ENCODE measurements at places on chromosomes 12 and 14.

- DNase-seq = peak; percentile 28
Observed at GRCh38 chr14:36300337-36300736, 20.1 kb downstream of the MBIP start.

DNA sequence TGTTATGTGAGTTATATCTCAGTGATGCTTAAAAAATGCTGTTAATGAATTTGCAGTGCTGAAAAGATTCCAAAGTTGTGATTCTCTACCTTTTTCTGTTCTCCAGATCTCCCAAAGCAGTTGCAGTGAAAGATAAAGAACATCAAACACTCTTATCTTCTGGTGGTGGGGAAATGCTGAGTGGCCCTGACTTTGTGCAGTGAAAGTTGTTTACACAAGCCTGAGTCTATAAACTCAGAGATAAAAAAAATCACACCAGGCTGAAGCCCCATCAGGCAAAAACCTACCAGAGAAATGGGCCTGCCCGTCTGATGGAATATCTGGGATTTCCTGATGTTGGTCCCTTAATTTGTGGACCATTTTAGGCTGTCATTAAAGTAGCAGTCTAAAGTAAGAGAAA, 46.1 kb downstream of the RASSF3 start:
- no peak for DNase-seq

DNA sequence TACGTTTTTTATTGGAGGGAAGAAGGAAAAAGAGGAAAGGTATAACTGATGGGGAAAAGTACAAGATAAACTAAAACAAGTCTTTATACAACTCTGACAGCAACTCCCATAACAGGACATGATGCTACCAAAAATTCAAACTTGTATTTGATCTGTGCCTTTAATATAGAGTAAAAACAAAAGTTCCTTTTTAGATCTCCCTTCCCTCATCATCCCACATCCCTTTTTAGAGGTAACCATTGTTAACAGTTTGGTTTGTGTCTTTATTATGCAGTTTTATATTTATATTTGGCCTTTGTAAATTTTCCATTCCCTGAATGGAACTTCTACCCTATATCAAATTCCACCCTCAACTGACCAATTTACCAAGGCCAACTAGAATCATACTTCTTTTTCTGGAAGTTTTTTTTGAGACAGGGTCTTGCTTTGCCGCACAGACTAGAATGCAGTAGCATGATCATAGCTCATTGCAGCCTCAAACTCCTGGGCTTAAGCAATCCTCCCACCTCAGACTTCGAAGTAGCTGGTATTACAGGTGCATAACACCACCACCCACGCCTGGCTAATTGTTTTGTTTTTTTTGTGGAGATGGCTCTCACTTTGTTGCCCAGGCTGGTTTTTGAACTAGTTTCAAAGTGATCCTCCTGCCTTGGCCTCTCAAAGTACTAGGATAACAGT, 36.9 kb downstream of the RAB21 start:
- DNase-seq = no peak

GRCh38 chr12:99455350-99456035, 192.1 kb upstream of the GARIN6 start:
- DNase-seq = peak; percentile 72

GRCh38 chr12:56676851-56677580, 11.1 kb downstream of the PTGES3 start:
- DNase-seq = no peak

- no peak for DNase-seq
Observed at GRCh38 chr12:53479331-53479730, 19.9 kb downstream of the MAP3K12 start.

- DNase-seq = no peak
Observed at GRCh38 chr14:92223025-92223424, 99.9 kb upstream of the SLC24A4 start.

DNA sequence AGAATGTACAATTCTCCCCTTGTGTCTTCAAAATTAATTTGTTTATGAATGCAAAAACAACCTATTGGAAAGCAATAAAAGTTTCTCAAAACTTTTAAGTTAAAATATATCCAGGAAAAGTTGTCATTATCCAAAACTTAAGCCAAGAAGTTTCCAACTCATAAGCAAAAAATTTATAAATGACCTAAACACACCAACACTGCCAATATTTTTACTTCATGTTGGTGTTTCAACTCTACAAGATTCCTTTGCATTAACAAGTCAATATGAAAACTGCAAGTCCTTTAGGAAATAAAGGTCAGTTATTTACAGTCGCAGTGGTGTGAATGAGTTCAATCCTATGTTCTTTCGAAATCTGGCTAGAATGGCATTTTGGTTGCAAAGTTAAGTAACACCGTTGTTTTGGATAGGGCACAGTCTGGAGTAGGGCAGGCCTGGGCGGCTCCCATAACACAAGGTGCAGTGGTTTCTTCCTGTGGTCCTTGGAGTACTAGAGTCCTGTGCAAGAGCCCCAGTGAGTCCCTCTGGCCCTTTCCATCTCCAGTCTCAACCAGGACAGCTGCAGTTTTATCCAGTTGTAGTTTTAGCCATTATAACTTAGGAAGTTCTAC, 151.4 kb downstream of the MED13L start:
- peak; percentile 26 for DNase-seq

DNA sequence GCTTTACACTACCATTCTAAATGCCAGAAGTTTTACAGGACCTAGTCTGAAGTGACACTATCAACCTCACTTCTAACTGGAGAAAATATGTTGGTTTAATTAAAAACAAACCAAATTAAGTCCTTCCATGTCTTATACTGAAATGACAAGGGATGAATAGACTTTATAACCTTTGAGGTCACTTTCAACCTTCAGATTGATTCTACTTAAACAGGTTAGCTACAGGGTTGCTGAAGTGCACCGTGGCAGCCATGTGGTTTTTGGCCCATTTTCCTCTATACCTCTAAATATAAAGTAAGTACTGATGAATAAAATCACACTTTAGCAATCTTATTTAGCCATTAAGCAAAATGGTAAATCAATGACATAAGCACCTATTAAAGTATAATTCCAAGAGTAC, 3.9 kb downstream of the SLC38A2 start:
- DNase-seq = no peak

- DNase-seq = no peak
Observed at GRCh38 chr12:82757656-82758055, 71.0 kb downstream of the TMTC2 start.

DNA sequence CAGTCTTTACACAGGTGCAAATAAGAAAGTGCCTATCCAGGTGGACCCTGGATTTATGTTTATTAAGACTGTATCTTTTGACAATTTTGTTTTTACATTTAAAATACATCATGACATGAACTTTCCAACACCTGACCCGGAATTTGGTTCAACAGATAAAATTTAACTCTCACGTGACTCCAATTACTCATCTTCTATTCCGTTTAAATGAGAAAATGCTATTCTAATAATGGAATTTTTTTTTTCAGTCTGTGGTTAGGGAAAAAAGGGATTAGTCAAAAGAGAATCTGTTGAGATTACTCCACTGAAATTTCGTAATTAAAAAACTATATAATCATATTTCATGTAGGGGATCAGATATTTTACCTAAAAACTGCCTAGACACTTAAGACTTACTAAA, 11.1 kb downstream of the VPS37B start:
- DNase-seq = peak; percentile 44

DNA sequence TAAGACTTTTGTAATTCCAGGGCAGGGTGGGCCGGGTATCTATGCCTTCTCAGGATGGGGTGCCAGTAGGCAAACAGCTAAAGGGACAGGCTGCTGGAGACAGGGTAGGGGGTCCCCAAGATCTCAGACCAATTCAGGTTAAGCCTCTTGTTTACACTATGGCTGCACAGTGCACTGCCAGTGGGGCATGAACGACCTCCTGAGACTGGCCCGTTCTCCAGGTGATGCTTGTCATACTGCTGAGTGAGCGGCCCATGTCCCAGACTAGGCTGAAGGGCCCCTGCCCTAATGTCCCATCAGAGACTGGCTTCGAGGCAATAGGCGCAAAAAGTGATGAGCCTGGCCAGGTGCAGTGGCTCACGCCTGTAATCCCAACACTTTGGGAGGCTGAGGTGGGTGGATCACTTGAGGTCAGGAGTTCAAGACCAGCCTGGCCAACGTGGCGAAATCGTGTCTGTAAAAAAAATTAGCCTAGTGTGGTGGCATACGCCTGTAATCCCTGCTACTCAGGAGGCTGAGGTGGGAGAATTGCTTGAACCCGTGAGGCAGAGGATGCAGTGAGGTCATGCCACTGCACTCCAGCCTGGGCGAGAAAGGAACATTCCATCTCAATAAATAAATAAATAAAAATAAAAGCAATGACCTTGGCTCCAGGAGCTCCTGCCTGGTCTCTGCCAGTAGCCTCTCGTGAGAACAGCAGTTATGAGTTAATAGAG, 12.6 kb downstream of the SLC25A29 start:
- DNase-seq = no peak

GRCh38 chr12:52221912-52222457, 11.1 kb upstream of the KRT7 start:
- DNase-seq = peak; percentile 50

- no peak for DNase-seq
Observed at GRCh38 chr14:97771340-97772045, 974.3 kb downstream of the VRK1 start.

- no peak for DNase-seq
Observed at GRCh38 chr12:106551410-106551809, 31.4 kb upstream of the RFX4 start.

DNA sequence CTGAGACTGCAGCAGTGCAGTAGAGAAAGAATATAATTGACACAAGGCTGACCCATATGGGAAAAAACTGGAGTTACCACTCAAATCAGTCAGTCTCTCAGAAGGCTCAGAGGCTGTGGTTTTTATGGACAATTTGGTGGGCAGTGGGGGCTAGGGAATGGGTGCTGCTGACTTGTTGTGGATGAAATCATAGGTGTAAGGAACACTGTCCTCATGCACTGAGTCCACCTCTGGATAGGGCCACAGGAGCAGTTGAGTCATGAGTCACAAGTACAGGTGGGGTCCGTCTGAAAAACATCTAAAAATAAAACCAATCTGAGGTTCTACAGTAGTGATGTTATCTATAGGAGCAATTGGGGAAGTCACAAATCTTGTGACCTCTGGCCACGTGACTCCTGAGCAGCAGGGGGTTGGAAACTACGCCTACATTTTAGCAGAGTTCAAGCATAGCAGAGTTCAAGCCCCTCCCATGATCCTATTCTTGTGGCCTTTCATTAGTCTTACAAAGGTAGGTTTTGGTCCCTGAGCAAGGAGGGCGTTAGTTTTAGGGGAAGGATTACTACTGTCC, 18.1 kb upstream of the SGPP1 start:
- DNase-seq = no peak

DNA sequence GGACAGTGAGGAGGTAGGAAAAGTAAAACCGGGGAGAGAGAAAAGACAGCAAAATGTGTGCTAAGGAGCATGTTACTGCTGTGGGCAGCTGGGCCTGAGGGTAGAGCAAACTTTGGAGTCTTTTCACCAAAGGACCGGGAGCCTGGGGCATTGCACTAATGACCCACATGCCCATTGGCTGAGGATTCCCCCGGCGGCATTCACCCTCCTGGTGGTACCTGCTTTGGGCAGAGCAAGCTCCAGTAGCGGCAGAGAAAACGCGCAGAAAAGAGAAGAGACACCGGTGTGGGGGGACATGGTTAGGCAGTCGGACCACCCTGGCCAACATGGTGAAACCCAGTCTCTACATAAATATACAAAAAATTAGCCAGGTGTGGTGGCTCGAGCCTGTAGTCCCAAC, 83.4 kb upstream of the ESRRB start:
- no peak for DNase-seq

GRCh38 chr12:98998697-98999299, 353.7 kb downstream of the APAF1 start:
- DNase-seq = peak; percentile 54

- no peak for DNase-seq
Observed at GRCh38 chr12:70736351-70737133, 99.3 kb upstream of the PTPRB start.

GRCh38 chr12:11731042-11731357, 81.5 kb downstream of the ETV6 start:
- DNase-seq = no peak

GRCh38 chr14:68815298-68816182, 22.7 kb upstream of the ZFP36L1 start:
- peak; percentile 8 for DNase-seq

Data from EH (cell line).